ENCODE measurements at places on chromosomes 12 and 14.

- no peak for DNase-seq
Observed at GRCh38 chr12:42156232-42156631, 11.6 kb upstream of the GXYLT1 start.

- DNase-seq: no peak
Observed at GRCh38 chr14:91218014-91218413, 26.5 kb downstream of the GPR68 start.

GRCh38 chr12:11922361-11922760 is 148.4 kb upstream of the BCL2L14 start:
- DNase-seq: no peak

DNA sequence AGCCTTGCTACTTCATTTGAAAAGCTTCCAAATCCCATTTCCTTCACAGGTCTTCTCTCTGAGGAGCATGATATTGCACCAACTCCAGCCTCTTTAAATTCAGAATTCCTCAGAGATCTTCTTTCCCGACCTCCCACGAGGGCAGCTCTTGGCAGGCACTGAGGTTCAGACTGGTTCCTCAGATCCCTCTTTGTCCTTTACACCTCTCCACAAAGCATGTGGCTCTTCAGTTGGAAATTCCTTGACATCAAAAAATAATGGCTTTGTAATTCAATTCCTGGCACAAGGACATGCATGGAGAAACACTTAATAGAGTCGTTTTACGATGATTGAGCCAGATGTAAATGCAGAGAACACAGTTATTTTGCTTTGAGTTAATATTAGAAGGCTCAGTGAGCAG is 63.2 kb upstream of the TMX1 start:
- DNase-seq: no peak

- DNase-seq: peak; percentile 21
Observed at GRCh38 chr12:10136637-10137205, 6.7 kb upstream of the CLEC7A start.

- DNase-seq: no peak
Observed at GRCh38 chr12:1291601-1292332, 300.7 kb downstream of the ERC1 start.

DNA sequence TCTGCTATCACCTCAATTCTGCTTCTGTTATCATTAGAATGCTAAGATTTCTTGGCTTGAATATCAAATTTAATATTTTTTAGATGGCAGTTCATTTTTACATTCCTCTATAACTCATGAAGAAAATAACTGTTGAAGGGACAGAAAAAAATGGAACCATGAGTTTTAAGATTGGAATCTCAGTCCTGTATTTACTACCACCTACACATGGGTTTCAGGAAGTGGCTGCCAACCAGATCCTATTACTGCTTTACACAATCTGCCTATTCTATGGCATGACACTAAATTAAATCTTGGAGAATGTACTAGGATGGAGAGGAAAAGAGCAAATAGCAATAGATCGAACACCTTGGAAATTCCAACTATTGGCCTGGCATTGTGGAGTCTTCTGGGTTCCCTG is 140.8 kb downstream of the DUSP6 start:
- no peak for DNase-seq

GRCh38 chr12:93857279-93857938 is 180.2 kb downstream of the CRADD start:
- DNase-seq: no peak

- no peak for DNase-seq
Observed at GRCh38 chr14:62189698-62190097, 427.5 kb downstream of the SNAPC1 start.

DNA sequence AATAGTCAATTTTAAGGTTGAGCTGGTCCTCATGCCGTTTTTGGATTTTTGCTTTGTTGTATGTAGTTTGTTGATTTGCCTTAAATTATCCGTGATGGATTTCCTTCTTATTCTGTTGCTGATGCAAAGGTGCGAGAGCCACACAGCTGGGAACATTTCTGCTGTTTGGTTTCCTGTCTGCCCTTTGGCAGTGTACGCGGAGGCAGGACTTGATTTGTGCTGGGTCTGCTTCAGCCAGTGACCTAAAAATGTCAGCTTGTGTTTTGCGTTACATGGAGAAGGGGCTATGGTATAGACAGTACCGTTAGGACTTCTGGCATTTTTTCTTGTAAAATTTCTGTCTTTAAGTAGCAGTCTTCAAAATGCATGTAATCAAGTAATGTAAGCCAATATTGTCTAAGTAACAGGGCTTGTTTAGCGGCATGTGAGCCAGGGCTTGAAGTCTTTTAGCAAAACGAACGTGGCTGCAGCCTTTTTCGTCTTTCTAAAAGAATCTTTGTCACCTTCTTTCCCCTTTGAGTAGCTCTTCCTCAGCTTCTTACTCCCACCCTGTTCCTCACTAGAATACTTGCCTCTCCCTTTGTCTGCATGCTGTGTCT is 18.2 kb upstream of the RD3L start:
- DNase-seq: no peak

- DNase-seq: no peak
Observed at GRCh38 chr12:21485998-21486397, 15.4 kb downstream of the RECQL start.

DNA sequence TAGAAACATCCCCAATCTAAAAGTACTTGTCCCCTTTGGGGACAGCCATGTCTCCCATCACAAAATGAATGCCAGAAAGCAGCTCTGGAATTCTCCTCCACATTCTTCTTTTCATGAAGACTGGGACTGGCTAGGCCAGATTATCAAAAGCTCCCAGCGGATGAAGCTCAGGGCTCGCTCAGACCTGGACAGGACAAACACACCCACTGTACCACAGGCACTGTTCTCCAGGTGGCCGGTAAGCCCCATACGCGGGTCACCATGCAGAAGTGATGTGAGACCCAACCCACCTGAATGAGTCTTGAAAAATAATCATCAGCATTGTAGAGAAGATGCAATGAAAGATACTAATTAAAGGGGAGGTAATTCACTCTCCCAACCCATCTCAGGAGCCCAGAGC is 85.1 kb downstream of the GCH1 start:
- DNase-seq: no peak

DNA sequence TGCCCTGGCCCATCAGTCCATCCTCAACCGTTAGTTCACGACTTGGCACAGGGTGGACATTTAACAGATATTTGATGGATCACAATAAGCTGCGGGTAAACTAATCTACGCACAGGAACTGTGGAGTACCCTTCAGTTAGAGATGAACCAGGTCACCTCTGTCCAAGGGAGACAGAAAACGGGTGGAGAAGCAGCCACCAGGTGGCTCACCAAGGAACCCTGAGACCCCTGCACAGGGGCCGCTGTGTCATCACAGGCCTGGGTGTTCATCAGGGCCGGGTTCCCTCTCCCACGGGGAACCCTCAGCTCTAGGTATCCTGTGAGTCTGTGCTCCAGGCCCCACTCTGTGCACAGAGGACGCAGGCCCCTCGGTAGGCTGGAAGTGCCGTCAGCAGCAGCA is 122.2 kb downstream of the PIWIL1 start:
- DNase-seq: no peak

DNA sequence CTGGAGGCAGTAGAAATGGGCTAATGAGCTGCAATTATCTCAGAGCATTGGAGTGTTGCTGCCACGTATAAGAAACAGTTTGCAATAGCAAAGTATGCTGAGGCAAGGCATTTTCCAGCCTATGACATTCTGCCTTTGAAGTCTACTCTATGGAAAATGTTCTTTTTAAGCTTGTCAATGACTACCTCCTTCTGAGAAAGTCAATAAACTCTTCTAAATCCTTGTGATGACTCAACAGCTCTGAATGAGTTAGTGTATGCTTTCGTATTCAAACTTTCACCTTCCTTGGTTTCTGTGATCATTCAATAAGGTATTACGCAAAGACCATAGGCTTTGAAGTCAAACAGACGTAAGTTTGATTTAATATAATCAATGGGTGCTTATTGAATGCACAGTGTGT is 111.2 kb downstream of the CAPZA3 start:
- DNase-seq: no peak

DNA sequence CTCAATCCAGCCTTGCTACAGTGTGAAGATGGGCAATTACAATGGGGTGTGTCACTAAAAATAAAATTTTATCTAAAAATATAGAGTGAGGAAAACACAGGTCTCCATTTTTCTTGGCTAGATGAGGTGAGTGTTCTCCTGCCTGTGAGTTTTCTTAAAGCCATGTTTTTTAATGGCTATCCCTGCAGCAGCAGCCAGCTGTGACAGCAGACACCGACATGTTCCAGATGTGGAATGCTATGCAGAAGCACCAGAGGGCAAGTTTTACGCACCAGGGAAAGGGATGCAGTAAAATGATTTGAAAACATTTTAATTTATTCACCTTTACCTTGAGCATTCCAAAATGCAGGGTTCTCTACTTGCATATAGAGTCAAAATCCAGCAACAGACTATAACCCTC is 577.0 kb upstream of the STXBP6 start:
- DNase-seq: no peak

- DNase-seq: no peak
Observed at GRCh38 chr12:87883806-87884205, 145.4 kb downstream of the C12orf50 start.

DNA sequence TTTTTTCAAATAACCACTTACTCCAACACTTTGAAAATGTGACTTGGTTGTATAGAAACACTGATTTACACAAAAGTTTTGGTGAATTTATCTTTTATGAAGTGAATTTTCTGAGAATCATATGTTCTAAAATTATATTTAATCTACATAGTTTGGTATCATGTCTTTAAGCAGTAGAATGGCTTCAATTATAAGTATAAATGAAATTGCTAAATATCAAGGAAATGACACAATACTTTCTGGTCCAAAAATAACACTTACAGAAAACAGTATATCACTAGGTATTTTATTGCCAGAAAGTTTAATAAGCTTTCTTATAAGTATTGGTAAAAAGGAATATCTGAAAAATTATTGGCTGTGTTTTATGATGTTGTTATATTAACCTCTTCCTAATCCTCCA is 90.9 kb downstream of the SRGAP1 start:
- no peak for DNase-seq

DNA sequence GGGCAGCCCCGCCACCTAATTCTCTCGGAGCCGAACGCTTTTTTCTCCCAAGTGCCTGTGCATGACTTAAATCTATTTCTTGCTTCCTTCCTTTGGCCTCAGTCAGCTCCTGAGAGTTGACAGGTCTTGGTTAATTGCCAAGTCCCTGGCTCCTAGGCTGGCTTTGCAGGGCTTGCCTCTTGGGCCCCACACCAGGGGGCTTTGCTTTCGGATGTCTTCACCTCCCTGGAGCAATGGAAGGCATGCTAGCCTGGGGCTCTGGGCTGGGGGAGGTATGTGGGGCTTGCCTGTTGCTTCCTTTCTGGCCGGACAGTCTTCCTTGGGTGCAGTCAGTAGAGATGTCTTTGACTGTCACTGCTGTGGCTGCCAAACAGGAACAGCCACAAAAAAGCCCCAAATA is 2.2 kb upstream of the KRT80 start:
- DNase-seq: peak; percentile 67

- no peak for DNase-seq
Observed at GRCh38 chr12:15709551-15709950, 79.6 kb downstream of the EPS8 start.

- peak; percentile 25 for DNase-seq
Observed at GRCh38 chr14:68309616-68310015, 483.3 kb downstream of the ZFP36L1 start.

- peak; percentile 56 for DNase-seq
Observed at GRCh38 chr12:115916910-115917668, 360.4 kb downstream of the MED13L start.

GRCh38 chr14:54451121-54451601 is 10.0 kb upstream of the CNIH1 start:
- DNase-seq: no peak

- DNase-seq: no peak
Observed at GRCh38 chr14:68016255-68016914, 196.8 kb downstream of the RAD51B start.

- DNase-seq: no peak
Observed at GRCh38 chr14:51295646-51296263, 55.7 kb downstream of the TMX1 start.

DNA sequence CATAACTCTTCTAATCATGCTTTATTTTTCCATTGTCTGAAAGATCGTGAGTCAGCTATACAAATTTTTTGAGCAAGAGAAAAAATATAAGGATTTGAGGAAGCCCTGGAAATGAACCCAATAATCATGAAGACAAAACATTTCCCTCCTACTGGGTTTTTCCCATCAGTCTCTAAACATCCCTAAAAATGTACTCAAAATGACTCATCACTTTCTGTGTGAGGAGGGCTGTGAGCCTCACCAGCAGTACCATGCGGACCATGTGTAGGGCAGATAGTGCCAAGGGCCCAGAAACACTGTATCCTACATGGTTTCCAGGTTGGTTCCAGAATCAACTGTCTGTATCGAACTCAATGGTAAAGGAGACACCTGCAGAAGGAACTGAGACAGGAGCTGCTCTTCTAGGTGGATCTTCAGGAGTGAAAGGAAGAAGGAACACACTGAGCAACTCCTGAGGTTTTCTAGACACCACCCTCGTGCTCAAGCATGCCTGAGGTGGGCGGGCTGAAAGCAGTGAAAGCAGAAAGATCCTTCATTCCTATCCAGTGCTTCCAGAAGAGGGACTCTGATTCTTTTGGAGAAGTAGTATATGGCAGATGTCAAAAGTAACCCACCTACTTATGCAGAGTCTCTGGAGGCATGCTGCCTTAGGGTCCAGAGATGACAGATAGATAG is 48.6 kb upstream of the RHOJ start:
- no peak for DNase-seq

- peak; percentile 32 for DNase-seq
Observed at GRCh38 chr14:89598548-89599186, 181.6 kb upstream of the FOXN3 start.

GRCh38 chr12:75606151-75606550 is 94.7 kb upstream of the KRR1 start:
- no peak for DNase-seq

- no peak for DNase-seq
Observed at GRCh38 chr14:100778951-100779690, 46.8 kb upstream of the MEG3 start.

- DNase-seq: peak; percentile 46
Observed at GRCh38 chr12:94649349-94650142, 811 bp downstream of the TMCC3 start.

DNA sequence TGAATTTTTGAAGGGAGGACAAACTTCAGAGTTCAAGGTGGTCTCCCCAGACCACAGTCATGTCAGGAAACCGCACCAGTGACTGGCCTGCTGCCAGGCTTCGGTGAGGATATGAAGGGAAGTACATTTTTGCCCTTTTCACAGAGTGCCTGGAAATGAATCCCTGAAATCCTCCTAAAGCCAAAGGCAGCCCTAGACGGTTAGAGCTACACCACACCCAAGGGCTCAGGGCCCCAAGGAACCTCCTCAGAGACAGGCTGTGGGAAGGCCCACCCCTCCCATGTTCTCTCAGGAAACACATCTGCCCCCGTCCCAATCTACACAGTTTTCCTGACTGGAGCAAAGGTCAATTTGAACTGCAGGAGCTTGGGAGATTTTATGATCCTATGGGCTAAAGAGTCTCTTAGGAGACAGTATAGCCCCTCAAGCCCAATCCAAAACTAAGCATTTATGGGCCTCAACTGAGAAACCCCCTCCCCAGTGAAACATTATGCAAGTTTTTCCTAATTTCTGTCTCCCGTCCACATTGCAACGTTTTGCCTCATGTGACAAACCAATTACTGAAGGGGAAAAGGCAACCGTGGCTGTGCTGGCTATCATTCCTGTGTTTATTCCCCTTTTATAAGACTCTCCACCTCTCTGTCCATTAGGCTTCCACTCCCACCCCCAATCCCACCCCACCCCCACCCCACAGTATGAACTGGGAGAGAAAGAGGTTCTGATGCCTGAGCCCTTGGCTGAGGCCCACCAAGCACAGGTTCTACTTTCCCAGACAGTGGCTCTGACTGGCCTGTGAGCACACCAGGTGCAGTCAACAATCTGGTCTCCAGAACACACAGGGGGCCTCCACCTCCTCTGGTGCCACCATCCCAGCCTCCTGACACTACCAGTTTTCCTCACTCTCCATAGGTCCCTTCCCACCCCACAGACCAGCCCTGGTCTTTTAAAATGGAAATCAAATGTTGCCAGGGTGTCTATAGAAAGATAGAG is 9.6 kb upstream of the RNASE1 start:
- no peak for DNase-seq
